ENCODE measurements at places on chromosomes 4 and X.

DNA sequence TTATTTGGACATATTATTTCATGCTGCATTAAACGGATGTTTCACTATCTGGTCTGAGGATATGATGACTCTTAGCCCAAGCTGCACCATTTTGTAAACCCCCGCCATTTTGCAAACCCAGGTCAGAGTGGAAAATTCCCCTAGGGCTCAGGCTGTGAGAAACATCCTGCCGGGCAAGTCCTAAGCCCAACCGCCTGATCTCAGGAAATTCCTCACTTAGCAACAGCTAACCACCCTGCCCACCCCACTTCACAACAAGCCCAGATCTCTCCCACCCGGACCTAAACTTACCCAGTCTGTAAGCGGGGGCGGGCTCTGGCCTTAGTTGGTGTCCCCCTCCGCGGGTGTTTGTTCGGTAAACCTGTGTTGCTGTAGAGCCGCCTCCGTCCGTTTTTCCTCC lies 2747.1 kb downstream of the PCDH7 start:
- no peak for DNase-seq

- no peak for DNase-seq
These were observed 27.3 kb upstream of the RAPGEF2 start for GRCh38 chr4:159075531-159075932.

GRCh38 chrX:15242899-15243555 lies 26.9 kb downstream of the ASB9 start:
- peak; percentile 17 for DNase-seq

DNA sequence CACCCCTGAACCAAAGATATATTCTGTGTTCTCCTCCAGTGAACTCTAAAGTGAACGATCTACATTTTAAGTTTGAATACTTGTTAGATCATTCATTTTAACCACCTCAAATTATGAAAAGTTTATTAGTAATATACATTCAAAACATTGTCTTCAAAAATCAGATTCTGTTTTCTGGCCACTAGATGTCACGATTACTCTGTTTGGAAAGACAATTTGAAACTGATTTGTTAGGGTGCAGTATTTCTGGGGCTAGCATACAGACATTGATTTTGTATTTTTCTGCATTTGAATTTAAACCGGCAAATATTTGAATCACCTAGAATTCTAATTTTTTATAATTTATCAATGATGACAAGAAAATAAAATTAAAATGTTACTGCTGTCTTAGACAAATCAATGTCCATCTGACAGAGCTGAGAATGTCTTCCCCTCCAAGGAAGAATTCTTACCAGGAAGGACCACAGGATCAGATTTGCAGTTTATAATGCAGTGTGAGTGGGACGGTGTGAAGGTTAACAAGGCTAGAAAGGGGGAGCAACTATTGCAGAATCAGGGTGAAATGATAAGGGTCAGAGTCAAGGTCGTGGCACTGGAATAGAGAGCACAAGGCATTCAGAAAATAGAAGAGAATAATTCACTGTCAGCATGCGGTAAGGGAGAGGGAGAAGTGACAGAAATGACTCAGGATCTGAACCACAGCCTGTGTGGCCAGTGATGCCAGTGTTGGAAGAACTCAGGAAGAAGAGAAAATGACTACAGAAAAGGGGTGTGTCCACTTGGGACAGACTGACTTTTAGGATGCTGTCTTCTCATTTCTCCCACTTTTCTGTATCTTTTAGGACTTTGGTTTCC lies 91.6 kb downstream of the ANXA10 start:
- peak; percentile 12 for DNase-seq

- DNase-seq, result no peak
These were observed 205.7 kb downstream of the SOX3 start for GRCh38 chrX:140298960-140299825.

GRCh38 chr4:80322716-80323115 lies 12.8 kb upstream of the CFAP299 start:
- DNase-seq, result no peak

DNA sequence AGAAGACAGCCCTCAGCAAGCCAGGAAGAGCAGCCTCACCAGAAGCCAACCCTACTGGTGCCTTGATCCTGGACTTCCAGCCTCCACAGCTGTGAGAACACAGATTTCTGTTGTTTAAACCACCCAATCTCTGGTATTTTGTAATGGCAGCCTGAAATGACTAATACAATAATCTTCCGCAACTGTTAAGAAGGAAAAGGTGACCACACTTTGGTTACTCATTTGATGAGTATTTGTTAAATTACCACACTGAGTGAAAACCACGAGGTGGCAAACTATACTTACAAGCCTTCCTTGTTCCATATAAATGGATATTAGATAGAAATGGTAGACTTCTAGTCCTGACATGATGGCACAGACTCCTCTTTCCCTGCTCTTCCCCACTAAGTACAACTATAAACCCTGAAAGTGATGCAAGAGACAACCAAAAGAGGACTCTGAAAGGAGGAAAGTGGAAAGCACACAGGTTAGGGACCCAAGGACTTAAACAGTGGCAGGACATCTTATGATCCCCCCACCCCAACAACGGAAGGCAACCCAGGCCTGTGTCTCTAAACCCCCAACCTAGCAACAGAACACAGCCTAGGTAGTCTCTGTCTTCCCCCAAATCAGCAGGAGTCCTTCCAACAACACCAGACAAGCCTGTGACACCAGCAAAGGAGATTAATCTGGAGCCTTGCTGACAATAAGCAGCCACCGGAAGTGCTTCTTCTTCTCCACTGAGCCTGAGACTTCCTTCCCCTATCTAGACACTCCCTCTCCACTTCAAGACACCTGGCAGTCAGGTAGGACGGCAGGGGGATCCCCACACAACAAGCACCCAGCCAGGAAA lies 12.3 kb downstream of the ZNF182 start:
- no peak for DNase-seq

DNA sequence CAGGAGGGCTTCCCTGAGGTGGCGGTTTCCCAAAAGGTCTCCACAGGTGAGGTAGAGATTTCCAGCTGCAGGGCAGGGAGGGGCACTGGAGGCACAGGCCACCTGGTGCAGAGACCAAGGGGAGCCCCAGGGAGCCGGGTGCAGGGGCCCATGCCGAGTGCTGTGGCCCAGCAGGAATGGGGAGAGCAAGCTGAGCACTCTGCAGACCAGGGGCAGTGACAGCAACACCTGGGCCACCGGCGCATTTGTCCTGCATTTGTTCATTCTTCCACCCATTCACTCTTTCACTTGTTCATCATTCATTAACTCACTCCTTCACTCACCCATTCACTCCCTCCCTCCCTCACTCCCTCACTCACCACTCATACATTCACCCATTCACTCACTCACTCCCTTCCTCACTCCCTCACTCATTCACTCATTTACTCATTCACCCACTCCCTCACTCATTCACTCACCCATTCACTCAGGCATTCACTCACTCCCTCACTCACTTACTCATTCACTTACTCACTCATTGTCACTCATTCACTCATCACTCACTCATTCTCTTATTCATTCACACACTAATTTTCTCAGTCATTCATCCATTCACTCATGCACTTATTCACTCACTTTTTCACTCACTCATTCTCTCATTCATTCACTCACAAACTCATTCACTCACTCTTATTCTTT lies 16.3 kb downstream of the CPZ start:
- DNase-seq, result no peak

DNA sequence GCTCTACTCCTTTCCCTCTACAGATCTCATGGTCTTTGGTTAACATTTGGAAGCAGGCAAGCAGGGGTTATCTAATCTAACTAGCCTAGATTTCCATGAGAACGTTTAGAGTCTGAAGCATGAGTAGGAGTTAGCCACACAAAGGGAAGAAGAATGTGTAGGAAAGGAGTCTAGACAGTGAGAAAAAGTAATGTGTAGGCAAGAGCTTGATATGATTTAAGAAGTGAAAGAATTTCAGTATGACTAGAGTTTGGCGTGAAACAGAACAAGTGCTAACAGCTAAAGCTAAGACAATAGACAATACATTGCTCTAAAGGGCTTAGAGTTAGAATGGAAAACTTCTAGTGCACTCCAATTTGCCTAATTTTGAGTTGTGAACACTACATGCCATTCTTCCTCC lies 10.8 kb downstream of the CXCL8 start:
- peak; percentile 28 for DNase-seq

GRCh38 chr4:39846120-39846519 lies 131.6 kb downstream of the PDS5A start:
- DNase-seq, result no peak

- no peak for DNase-seq
These were observed 1.4 kb downstream of the ARHGAP24 start for GRCh38 chr4:85476381-85476780.

DNA sequence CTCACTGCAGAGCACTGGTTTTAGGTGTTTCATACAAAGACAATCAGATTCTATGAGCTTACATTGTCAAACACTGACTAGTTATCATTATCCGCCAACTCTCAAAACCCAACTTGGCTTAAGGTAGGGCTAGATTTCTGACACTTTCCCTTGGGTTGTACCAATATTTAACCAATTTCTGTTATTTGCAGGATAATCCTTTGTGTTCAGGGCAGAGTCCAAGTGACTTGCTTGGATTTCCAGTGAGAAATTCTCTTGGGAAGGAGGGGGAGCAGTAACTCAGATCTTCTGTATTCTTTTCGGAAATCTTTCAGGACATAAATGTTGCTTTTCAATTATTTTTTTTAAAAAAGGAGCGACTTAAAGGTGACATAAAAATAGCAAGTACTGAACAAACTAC lies 23.1 kb downstream of the DGKK start:
- DNase-seq, result no peak

DNA sequence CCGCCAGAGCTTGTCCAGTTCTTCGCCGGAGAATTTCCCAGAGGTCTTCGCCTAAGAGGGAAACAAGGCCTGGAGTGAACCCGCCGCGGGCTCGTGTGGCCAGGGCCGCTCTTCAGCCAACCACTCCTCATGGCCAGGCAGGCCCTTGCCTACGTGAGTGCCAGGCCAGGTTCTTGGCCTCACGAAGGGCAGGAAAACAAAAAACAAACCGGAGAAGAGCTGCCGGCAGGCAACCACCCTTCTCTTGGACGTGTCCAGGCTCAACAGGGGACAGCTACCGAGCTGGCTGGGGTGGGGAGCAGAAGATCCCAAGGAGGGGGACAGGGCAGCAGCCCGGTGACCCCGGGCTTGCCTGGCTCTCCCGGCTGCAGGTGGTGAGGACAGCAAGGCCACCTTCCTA lies 13.3 kb downstream of the LRPAP1 start:
- no peak for DNase-seq

DNA sequence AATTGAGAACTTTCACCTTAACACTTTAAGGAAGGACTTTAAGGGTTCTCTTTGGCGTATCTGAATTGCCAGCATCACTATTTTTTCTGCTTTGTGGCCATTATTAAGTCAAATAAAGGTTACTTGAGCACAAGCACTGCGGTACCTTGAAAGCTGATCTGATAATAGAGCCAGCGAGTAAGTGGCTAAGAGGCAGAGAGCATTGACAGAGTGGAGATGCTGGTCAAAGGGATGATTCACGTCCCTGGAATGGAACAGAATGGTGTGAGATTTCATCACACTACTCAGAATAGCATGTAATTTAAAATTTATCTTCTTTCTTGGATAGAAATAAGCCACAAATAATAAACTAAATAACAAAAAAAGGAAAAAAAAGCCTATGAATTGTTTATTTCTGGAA lies 57.1 kb upstream of the NPFFR2 start:
- DNase-seq, result no peak

DNA sequence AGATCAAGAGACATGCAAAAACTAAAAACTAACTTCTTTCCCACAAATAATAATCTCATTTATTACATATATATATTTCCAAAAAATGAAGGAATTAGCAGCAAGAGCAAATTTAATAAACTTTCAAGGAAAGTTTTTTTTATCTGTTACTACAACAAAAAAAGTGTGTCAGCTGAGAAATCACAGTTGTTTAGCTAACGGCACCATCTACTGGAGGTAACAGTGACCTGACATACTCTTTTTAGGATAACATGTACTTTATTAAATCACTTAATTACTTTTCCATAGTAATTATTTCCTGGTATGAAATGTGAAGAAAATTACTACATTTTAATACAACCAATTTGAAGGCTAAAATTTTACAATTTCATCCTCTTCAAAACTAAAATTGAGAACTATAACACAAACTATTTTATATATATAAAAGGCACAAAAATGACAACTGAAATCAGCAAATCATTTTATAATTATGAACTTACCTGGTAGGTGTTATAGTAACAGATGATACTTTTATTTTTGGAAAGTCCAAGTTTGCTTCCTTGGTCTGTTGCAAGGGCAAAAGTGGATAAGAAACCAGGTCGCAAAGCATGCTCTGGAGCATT lies 9.1 kb downstream of the LAMTOR3 start:
- no peak for DNase-seq
